Glutamatergic neuron (in vitro differentiated cells): ENCODE measurements at places on chromosomes 4 and X. TPM values are rescaled to one million over a fixed set of nuclear protein-coding genes. Genes with fewer than 3 reads are reported as not detected.

Gene SLC38A5
- 136 TPM for total RNA-seq

Gene TSPAN6
- total RNA-seq = 25.7 TPM

DNA sequence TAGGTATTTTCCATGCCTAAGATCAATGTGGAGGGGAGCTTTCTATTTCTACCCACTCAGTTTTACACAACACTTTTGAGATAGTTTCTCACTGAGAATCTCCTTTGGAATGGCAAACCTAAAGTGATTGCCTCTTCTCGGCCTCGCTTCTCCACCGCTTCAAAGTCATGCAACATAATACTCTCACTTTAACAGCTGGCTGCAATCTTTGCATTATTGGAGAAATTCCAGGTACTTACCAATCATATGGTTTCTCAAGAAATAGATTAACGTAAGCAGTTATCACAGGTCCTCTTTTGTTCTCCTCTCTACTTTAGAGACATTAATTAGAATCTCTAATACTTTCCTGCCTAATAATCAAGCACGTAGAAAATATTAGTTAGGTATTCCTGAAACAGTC, 3.7 kb upstream of the IL13RA2 start:
- DNase-seq = no peak

GRCh38 chr4:74501579-74501978, 56.6 kb downstream of the AREG start:
- DNase-seq = no peak

Gene WDR17
- 6.3 TPM for total RNA-seq

Gene NDUFB11
- 161 TPM for total RNA-seq

DNA sequence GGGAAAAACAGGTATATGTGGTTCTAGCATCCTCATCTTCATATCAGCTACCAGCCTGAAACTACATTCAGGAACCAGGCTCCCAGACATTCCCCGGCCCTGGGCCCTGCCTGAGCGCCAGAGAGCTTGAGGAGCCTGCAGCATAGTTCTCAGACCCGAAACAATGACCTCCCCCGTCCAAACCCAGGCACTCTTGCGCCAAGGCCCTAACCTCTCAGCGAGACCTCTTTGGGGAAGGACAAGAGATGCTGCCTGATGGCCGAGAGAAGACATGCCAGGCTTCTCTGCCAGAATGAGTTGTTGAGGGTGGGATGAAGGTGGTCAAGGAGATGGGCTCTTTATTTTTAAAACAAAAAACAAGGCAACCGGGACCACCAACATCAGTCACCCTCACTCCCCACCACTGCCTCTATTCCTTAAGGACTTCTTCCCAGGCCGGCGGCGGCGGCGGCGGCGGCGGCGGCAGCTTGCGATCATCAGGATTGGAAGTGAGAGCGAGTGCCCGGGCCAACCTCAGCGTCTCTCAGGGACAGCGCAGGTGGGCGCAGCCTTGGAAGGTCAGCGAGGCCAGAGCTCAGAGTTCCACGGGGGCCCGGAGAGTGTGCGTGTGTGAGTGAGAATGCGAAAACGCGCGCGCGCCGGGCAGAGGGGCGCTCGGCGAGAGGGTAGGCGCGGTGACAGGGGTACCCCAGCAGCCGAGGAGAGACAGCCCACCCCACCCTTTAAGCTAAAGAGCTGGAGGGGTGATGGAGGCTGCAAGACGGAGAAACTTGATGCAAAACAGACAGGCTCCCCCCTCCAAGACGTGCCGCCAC, 601 bp downstream of the INPP4B start:
- DNase-seq = peak; percentile 57

- DNase-seq = no peak
These were observed 404.5 kb downstream of the GBA3 start for GRCh38 chr4:23097251-23097650.

Gene EDA2R
- 6.3 TPM for total RNA-seq

DNA sequence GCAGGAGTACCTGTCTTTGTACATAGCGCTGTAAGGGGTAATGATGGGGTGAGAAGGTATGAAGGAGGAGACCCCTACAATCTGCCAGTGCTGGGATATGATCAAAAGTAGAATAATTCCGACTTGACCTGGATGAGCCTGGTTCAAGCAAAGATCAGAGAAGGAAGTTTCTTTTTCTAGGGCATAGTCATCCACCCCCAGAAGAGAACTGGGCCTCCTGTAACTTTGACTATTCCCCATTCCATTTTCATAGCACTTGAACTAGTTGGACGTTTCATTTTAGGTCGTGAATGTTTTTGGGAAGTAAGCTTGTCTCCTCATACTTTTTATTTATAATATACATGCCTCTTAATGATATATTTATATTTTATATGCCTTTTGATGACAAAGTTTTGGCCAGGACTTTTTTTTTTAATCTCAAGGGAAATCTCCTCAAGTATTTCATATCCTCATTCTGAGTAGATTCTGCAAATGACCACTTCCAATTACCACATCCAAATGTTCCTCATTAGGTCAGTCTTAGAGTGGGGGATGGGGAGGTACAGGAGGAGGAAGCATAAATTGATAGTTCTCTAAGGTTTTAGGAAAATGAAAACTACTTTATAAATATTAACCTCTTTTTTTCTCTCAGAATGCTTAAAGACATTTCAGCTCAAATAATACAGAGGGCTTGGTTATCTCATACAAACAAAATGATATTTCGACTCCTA, 3.5 kb downstream of the CXorf58 start:
- no peak for DNase-seq

DNA sequence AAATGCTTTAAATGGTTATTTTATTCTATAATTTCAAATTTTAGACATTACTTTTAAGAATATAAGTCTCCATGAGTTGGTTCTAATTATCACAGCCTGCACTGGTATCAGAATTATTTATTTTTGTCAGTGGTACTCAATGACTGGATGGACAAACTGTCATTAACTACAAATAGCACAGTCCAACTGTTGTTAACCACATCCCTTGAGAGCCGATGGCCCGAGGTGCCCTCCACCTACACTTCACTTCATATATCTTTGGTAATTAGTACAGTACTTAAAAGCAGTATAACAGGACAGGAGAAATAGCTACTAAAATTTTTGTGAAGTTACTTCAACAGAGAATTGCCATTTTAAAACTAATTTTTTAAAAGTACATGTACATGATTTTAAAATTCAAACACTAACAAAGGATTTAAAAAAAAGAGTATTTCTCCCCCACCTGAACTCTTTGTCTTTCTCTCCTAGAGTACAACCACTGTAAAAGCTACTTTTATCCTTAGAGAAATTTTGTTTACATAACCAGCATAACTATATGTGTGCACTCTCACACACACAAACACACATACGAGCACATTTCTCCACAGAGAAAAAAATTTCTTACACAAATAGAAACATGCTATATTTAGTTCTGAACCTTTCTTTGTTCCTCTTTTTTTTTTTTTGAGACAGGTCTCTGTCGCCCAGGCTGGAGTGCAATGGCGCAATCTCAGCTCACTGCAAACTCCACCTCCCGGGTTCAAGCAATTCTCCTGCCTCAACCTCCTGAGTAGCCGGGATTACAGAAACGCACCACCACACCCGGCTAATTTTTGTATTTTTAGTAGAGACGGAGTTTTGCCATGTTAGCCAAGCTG, 6.5 kb downstream of the TIFA start:
- DNase-seq = no peak

DNA sequence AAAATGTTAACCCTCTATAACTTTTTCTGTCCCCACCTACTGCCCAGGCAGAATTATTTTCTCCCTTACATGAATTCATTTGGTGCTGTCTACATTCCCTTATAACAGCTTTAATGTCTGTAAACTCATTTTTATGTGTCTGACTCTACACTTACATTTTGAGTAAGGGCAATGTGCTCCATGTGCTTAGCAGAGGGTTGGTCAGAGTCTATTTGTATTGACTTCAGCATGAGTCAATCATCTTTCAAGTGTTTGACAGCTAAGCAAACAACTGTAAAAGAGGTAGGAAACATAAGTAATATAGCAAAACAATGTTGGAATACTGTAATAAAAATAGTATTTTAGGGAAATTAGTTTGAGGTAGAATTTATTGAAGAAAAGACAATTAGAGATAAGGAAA, 6.3 kb downstream of the IL15 start:
- DNase-seq = no peak

Gene PLAC8
- 1.0 TPM for total RNA-seq

Gene DUX4
- 1.2 TPM for total RNA-seq

- DNase-seq = peak; percentile 57
These were observed 1.6 kb upstream of the LNX1 start for GRCh38 chr4:53592686-53593501.

GRCh38 chr4:186723292-186724057, at the start of gene FAT1:
Gene FAT1 (minus strand): TSS chr4:186723856. CDS start chr4:186709827, 14,029 bp downstream.
- DNase-seq = peak; percentile 79

GRCh38 chr4:147772056-147772455, 40.2 kb downstream of the ARHGAP10 start:
- DNase-seq = no peak

Gene ZNF630
- 2.8 TPM for total RNA-seq

Gene PCDH7
- 2.8 TPM for total RNA-seq

- no peak for DNase-seq
These were observed 21.4 kb downstream of the FAT1 start for GRCh38 chr4:186702297-186702696.

Gene DRD5
- not detected for total RNA-seq

Gene NEUROG2
- total RNA-seq = 7.3 TPM

Gene TRPC5OS
- total RNA-seq = not detected

DNA sequence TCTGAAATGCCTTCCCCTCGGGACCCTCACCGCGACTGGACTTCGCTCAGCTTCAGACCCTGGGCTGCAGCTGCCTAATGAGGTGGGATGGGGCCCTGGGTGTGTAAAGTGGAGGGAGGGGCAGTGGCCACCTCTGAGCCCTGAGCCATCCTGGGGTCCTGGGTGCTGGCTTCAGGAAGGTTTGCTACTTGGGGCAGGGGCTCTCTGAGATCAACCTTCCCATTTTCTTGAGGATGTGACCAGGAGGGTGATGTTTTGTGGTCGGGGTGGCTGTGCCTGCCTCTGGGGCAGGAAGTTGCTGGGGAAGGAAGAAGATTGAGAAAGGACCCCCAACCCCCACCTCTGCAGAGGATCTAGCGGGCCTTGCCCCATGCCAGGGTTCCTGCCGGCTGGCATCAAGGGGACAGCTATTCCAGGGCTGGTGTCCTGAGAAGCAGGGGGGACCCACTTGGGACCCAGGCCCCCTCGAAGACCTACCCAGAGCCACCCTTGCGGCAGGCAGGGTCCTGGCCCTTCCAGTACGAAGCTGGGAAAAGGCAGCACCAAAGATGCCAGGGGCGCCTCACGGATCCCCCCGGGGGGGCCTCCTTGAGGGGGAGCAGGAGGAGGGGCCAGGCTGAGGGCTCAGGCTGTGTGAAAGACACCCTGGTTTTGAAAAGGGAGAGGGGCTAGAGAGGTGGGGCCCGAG, 6.5 kb downstream of the SH3BP2 start:
- DNase-seq = peak; percentile 12

- no peak for DNase-seq
These were observed 74.7 kb downstream of the UGT8 start for GRCh38 chr4:114673306-114673705.

DNA sequence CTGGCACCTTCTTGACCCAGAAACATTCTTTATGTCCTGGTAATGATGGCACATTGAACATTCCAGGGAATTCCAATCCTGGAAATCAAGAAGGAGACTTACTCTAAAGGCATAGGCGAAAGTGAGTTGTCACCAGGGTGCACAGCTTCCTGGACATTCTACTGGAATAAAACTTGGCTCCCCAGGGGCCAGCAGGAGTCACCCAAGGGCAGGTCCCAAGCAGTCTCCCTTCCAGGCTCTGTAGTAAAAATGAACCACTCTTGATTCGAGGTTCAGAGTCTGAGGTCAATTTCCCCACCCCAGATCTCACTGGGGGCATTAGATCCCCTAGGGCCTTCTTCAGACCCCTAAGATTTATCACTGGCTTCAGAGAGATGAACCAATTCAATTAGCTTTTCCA, 338.7 kb upstream of the GATB start:
- DNase-seq = no peak

DNA sequence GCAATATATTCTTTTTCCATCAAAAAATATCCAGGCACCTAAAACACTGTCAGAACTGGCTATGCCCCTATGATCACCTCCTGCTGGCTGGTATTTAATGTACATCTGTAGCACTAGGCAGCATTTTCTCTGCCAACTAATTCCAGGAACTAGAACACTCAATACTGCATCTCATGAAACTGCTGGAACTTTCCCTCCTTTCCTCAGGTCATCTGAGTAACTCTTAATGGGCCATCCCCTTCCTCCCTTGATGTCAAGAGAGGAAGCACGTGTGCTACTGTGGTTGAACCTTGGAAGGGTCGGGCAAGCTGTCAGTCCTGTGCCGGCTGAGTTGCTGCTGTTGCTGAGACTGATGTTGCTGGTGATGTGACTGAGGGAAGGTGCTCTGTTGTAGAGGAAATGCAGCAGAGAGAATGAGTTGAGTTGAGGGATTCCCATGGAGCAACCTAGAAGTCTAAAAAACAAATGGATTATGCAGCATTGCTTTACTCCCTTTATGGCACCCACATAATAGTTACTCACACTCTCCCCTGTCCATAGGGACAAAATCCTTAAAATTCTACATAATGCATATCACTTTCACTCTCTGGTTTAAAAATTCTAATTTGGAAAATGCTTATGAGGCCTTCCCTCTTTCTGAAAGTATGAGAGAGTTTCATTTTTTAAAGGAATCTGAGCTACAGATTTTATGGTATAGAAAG, 39.5 kb downstream of the TMEM165 start:
- DNase-seq = no peak

GRCh38 chr4:73814679-73815078, 21.8 kb upstream of the CXCL6 start:
- DNase-seq = no peak

DNA sequence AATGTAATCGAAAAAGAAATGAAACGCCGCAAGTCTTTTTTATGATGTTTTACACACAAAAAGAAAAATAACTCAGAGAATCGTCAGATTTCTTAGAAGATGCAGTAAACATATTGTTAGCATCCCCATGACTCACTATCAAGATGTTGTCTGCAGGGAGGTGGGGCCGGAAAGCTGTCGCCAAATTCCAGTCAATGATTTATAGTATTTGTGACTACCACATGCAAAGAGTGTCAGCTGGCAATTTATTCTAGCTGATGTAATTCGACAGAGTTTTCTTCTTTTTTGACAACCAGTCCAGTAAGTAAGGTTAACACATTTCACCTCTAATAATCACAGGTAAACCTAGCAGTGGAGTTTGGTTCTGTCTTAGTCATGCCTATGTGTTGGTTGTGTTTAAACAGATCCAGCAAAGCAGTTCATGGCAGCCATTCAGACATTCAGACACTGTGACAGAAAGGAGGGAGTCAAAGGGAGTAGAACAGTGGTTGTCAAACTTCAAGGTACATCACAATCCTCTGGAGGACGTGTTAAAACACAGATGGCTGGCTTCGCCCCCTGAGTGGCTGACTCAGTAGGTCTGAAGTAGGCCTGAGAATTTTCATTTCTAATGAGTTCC, 19.8 kb upstream of the PPP1R2C start:
- no peak for DNase-seq
